ENCODE measurements at places on chromosomes 13 and 19.
A peak's percentile ranks its signal among the peaks of the same experiment; 100 is the strongest.

GRCh38 chr13:79287939-79288795, 117.9 kb downstream of the RBM26 start:
- no peak for DNase-seq

GRCh38 chr13:50421473-50422130, 406.4 kb downstream of the KCNRG start:
- DNase-seq = no peak

GRCh38 chr13:49540552-49540951, 44.8 kb downstream of the PHF11 start:
- DNase-seq = no peak

DNA sequence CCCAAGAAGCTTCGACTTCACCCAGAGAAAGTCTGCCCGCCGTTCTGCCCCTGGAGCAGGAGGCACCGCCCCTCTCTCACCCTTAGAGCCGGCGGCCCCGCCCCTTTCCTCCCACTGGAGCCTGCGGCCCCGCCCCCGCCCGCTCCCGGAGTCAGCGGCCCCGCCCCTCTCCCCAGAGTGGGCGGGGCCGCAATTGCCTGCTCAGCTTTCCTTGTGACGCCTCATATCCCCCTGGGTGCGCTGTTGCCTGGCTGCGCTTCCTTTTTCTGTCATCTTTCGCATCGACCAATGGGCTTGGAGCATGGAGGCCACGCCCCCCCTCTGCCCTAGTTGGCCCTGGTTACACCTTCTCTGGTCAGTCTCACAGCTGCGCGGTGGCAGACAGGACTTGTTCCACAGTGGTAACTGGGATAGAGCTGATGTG, 38.2 kb upstream of the ZNF492 start:
- no peak for DNase-seq

- no peak for DNase-seq
Measured at GRCh38 chr19:11096210-11096841, 7.1 kb downstream of the LDLR start.

GRCh38 chr19:2376784-2377519, 16.9 kb downstream of the TMPRSS9 start:
- no peak for DNase-seq

DNA sequence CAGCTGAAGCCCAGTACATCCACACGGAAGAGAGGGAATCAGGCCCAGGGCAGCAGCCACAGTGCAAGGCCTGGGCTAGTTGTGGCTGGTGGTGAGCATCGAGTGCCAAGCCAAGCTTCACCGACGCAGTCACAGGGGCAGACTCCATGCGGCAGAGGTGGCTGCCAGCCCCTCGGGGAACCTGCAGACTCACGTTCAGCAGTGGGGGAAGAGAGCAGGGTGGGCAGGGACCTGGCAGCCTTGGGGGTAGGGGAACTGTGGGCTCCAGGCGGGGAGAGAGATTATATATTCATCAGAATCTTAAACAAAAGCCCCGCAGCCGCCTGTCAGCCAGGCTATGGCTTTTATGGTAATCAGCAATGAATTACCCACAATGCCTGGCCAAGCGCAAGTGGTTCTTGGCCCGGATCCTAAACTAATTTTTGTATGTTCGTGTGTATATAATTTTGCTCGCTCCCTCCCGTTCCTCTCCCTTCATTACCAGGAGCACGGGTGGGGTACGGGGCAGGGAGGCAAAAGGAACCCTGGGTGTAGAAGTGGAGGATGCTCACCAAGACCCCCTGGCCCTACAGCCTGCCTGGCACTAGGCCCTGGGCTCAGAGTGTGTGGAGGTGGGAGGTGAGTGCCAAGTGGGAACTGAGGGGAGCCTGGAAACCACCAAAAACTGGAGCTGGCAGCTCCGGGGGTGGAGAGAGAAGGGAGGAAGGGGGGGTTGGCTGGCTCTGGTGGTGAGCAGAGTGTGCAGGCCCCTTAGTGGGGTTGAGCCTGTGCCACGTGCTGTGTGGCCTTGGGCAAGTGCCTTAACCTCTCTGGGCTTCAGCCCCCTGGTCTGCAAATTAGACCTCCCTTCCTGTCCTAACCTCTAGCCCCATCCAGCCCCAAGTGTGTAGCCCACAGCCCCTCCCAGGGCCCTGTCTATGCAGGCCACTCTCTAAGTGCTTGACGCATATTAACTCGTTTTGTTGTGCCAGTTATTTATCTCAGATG, 31.9 kb downstream of the PTPRS start:
- no peak for DNase-seq

- DNase-seq = peak; percentile 65
Measured at GRCh38 chr19:54168174-54168917, 4.6 kb downstream of the TMC4 start.

GRCh38 chr13:21322327-21322965, 136.7 kb downstream of the ZDHHC20 start:
- no peak for DNase-seq

DNA sequence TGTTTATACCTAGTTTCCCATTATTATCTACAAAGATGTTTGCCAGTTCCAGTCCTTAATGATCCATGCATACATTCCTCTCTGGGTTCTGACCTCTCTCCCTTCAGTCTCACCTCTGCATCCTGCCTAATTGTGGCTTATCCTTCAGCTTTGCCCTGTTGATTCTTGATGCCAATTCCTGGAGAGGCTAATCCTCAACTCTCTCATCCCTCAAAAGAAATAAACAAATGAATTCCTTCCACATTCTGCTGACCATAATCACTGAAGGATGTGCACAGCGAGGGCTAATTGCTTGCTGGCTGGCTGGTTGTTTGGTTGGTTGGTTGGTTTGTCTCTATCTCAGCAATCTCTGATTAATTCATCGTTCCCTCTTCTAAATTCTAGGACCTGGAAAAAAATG, 113.8 kb downstream of the IRS2 start:
- DNase-seq = no peak
